ENCODE measurements at places on chromosomes 5 and 9. TPM values are rescaled to one million over a fixed set of nuclear protein-coding genes. Genes with fewer than 3 reads are reported as not detected.

DNA sequence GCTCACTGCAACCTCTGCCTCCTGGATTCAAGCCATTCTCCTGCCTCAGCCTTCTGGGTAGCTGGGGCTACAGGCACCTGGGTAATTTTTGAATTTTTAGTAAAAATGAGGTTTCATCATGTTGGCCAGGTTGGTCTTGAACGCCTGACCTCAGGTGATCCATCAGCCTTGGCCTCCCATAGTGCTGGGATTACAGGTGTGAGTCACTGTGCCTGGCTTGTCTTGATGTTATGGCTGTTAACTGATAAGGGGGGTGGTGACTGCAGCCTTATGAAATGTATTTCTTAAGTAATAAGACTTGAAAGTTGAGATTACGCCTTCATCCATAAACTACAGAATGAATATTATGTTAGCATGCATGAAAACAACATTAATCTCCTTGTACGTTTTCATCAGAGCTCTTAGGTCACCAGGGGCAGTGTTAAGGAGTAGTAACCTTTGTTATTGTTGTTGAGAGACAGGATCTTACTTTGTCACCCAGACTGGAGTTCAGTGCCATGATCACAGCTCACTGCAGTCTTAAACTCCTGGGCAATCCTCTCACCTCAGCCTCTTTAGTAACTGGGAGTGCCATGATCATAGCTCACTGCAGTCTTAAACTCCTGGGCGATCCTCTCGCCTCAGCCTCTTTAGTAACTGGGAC is 148.3 kb downstream of the ATP10B start:
- no peak for DNase-seq

PCDHAC2 gene
- not detected for total RNA-seq

FST gene
- total RNA-seq = 0.31 TPM

N4BP3 gene
- 1.8 TPM for total RNA-seq

DNA sequence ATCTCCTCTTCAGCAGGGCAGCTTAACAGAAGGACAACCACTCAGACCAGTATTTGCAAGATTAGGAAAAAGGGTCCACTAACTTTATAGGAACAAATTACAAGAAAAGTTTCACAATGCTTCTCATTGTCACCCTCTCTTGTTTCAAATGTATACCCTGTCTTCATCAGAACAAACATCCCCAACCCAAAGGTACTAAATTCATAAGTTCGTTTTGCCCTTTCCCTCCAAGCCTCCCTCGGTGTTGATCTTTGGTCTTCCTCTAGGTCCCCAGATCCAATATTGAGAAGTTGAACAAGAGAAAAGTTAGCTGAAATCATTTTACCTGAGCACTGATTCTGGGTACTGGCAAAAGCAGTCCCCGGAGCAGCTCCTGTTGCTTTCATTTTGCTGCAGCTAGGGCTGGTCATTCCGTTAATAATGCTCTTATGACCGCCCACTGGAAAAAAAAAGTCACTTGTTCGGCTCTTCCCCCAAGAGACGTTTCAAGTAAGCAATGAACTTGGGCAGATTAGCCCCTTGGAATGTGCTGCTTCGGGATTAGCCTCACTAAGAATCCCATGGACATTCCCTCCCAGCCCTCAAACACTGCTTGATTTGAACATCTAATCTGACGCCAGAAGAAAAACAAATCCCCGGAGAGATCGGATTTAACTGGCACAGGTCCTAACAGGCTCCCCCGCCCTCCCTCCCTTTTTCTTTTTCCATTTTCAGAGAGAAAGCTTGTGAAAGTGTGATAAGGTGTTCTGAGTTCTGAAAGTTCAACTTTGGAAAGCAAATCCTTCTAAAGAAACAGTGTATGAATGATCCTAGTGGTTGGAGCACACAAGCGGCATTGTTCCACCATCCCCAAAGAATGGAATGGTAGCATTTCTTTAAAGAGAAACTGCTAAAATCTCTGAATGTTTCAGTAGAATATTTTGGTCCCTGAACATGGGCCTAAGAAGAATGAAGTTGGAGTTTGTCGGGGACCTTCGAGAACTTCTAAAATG is 252.5 kb downstream of the TRPM3 start:
- DNase-seq = no peak
